CD4-positive, alpha-beta T cell treated with Interleukin-2 at 100 ng/mL for 4 hours (primary cell): ENCODE measurements at places on chromosomes 3 and 15.

GRCh38 chr3:172213200-172213599, 173.8 kb downstream of the FNDC3B start:
- DNase-seq: no peak

DNA sequence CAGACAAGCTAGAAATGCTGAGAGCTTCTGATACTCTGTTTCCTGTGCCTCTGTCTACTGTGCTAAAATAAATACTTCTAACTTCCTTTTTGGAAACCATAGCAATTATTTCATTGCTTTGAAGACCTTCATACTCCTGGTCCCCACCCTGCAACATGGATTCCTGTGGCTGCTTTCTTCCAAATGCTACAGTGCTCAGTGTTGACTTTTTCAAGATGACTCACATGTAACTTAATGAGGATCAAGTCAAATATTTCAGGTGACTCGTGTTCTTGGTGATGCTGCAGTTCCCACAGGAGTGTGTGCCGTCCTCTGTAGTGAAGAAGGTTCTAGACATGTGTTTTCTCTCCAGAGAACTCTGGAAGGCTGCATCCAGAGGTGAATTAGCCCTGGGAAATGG, 288.6 kb downstream of the CLSTN2 start:
- no peak for DNase-seq

GRCh38 chr3:155805204-155805801, 775 bp downstream of the C3orf33 start:
- peak; percentile 38 for DNase-seq

GRCh38 chr3:181050738-181051137, 61.2 kb upstream of the DNAJC19 start:
- DNase-seq: no peak

GRCh38 chr15:99565049-99565298, 810 bp upstream of the MEF2A start:
- no peak for DNase-seq

- no peak for DNase-seq
Observed at GRCh38 chr3:36312351-36312750, 68.0 kb upstream of the STAC start.

DNA sequence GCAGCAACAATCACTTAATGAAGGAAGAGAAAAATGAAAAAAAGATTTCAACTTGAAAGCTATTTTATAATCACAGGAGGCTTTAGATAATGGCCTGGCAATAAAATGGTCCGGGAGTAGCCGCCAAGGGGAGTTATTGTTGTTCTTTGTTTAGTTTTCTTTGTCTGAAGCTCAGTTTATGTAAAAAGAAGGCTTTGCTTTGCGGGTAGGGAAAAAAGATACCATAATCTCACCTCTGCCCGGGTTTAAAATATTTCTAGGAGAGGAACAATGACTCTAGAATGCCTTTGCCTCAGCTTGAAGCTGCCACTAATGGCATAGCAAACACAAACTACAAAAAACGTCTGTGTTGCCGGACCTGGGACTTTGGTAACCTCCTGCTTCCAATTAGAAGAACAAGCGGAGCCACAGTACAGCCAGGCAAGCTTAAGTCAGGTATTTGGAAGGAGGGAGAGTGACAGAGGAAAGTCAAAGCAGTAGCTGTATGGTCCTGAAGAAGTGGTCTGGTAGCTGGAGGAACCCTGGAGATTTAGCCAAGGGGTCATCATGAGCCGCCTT, 764.5 kb downstream of the TUSC7 start:
- DNase-seq: no peak

DNA sequence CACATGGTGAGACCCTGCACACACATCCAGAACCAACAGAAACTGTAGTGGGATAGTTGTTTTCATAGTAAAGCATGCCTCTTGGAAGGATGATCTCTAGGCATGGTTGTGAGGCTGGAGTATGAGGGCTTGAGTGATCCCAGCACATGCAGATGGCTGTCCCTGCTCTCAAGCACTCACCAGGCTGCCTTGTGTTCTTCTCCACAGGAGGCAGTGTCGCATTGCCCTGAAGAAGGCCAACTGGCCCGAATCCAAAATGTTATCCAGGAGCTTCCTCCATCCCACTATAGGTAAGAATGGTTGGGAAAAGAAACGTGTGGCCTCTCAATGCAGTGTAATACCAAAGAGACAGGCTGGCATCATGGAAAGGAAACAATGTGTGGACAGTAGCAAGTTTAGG, 82.7 kb downstream of the TMEM39A start:
- no peak for DNase-seq

DNA sequence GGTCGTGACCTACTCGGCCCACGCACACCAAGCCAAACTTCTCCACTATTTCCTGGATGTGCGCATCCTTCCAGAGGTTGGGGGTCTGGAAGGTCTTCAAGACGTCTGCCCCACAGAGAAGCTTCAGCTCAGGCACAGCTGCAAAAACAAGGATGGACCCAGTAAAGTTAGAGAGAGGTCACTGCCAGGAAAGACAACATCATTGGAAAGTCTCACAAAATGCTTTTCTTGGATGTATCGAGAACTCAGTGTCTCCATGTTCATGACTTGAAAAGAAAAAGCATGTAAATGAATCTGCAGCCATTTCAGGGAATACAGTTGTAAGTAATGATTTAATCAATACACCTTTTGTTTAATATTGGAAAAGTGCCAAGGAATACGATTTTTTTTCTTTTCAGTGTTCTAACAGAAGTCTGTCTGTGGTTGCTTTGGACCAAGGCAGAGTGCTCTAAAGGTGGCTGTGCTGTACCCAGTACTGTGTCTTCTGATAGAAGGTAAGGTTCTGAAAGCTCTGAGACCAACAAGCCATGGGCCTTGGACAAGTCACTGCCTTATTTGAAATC, 21.8 kb upstream of the RBP1 start:
- DNase-seq: no peak

DNA sequence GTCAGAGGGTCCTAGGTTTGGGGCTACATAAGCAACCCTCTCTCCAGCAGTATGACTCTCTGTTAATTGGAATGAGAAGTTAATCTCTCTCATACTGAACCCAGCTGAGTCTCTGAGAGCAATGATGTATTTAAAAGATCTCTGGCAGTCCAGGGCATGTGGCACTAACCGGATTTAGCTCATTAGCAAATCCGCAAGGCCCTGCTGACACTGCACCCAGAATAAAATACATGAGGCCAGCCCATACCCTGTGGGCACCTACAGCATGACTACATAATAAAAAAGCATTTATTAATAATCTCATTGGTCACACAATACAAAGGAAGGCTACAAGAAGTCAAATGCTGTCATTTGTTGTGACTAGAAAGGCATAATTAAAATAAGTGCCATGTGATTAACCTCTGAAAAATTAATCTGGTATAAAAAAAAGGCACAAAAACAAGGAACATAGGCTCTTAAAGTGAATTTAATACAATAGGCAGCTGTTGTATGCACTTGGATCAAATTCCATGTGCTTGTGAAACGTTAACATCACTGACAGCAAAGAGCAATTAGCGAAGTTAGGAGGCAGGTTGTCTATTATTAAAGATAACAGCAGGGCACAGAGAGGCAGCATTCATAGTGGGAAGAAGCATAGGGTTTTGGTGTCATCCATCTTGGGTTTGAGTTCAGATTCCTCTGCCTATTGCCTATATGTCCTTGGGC, 381.2 kb downstream of the WDR72 start:
- no peak for DNase-seq

GRCh38 chr3:52396907-52397591, 47.9 kb downstream of the SEMA3G start:
- no peak for DNase-seq
